ENCODE measurements at places on chromosomes 3 and 15. TPM values are rescaled to one million over a fixed set of nuclear protein-coding genes. Genes with fewer than 3 reads are reported as not detected.

GRCh38 chr3:152997526-152997925 lies 162.6 kb downstream of the P2RY1 start:
- H3K4me1 ChIP-seq: no peaks in the 10 kb centered on the region
- H3K4me3 ChIP-seq: no peak overlapping the region
- H3K27ac ChIP-seq: no peak overlapping the region

DNA sequence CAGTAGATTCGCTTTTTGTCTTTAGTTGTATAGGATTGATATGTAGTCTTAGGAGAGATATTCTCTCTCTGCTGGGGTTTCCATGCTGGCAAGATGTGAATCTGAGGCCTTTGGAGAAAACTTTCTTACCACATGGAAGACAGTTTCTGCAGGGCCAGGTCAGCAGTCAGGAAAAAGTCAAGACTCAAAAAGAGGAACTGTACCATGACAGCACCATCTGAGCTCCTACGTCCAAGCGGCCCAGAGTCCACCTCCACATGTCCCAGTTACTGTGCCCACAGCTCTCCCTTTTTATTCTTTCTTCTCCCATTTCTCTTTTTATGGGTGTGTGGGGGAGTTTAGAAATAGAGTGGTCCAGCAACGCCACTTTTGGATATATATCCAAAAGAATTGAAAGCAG lies 172.0 kb downstream of the MTHFS start:
- H3K27me3 ChIP-seq: no peaks in the 10 kb centered on the region
- no peak for DNase-seq
- H3K4me1 ChIP-seq: no peaks in the 10 kb centered on the region
- no peak overlapping the region for H3K4me3 ChIP-seq

GRCh38 chr3:23656199-23656598 lies 149.6 kb upstream of the UBE2E1 start:
- no peak overlapping the region for H3K4me3 ChIP-seq
- H3K27me3 ChIP-seq: no peaks in the 10 kb centered on the region
- no peak overlapping the region for H3K27ac ChIP-seq
- no peaks in the 10 kb centered on the region for H3K36me3 ChIP-seq
- no peak for DNase-seq
- H3K4me1 ChIP-seq: peaks cover 15% of the 10 kb centered on the region

GRCh38 chr3:89217148-89217685 lies 109.8 kb downstream of the EPHA3 start:
- H3K36me3 ChIP-seq: no peaks in the 10 kb centered on the region
- no peak overlapping the region for H3K4me3 ChIP-seq
- no peaks in the 10 kb centered on the region for H3K27me3 ChIP-seq
- no peak for DNase-seq
- no peak overlapping the region for H3K27ac ChIP-seq

GRCh38 chr3:100311011-100311410 lies 23.5 kb upstream of the NIT2 start:
- H3K4me1 ChIP-seq: no peaks in the 10 kb centered on the region
- no peak overlapping the region for H3K27ac ChIP-seq
- H3K27me3 ChIP-seq: no peaks in the 10 kb centered on the region
- H3K4me3 ChIP-seq: no peak overlapping the region
- no peak for DNase-seq

DNA sequence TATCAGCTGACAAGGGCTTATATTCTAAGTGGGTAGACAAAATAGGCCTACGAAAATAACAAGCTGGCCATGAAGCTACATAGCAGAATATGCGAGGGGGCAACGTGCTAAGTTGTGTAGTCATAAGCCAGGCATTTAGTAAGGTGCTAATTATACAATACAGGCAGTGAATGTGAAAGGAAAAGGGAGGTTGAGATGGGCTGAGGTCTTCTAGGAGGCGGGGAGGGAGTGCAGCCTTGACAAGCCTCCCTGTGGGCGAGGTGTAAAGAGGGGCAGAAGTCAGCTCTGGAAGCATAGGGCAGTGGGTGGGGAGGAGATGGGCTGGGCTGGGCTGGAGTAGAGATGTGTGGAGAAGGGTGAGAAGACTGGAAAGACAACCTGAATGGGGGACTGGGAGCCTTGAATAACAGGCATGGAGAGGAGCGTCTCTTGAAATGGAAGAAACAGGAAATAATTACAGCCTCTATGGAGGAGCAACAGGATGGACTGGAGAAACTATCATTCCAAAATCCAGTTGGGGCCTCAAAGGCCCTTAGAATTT lies 1.2 kb downstream of the TIGIT start:
- no peaks in the 10 kb centered on the region for H3K4me1 ChIP-seq
- H3K27me3 ChIP-seq: no peaks in the 10 kb centered on the region
- H3K27ac ChIP-seq: peak overlapping the region; percentile 29
- H3K4me3 ChIP-seq: no peak overlapping the region
- DNase-seq: no peak

- no peak overlapping the region for H3K27ac ChIP-seq
- no peaks in the 10 kb centered on the region for H3K36me3 ChIP-seq
- no peaks in the 10 kb centered on the region for H3K27me3 ChIP-seq
- H3K4me1 ChIP-seq: no peaks in the 10 kb centered on the region
Measured at GRCh38 chr3:194496217-194496919, 9.6 kb upstream of the ATP13A3 start.

Gene WDR76
- 4.6 TPM for total RNA-seq
